Effector CD8-positive, alpha-beta T cell (primary cell): ENCODE measurements at places on chromosomes 12 and 14.

GRCh38 chr12:80512781-80513180 lies 68.7 kb downstream of the PTPRQ start:
- no peak for DNase-seq

GRCh38 chr12:125064492-125064891 lies 743 bp upstream of the AACS start:
- DNase-seq = no peak

- no peak for DNase-seq
These were observed 70.9 kb downstream of the KITLG start for GRCh38 chr12:88509347-88509746.

GRCh38 chr14:99169776-99170356 lies 102.1 kb downstream of the BCL11B start:
- no peak for DNase-seq
